Thoracic aorta (tissue), 2 donors: ENCODE measurements at places on chromosomes 4 and X.

DNA sequence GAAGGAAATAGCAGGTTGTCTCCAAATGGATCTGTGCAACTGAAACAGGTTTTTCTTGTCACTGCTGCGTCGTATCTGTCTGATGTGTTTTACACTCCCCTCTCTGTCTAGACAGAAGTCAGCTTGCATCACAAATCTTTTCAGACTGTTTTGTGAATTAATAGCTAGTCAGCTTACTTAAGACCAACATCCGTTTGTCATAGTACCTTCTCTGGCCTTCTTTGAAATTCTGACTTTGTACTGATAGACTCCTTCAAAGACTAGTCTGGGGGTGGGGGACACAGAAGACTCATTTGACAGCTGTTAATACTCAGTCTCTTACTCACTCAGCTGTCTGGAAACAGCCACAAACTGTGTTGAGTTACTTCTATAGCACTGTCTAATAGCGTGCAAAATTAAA is 197.8 kb downstream of the PALLD start:
- DNase-seq: no peak
- peaks cover 17% of the 10 kb centered on the region for H3K4me1 ChIP-seq
- no peak overlapping the region for H3K4me3 ChIP-seq
- H3K27me3 ChIP-seq: no peaks in the 10 kb centered on the region
- H3K27ac ChIP-seq: peak overlapping the region; percentile 32

DNA sequence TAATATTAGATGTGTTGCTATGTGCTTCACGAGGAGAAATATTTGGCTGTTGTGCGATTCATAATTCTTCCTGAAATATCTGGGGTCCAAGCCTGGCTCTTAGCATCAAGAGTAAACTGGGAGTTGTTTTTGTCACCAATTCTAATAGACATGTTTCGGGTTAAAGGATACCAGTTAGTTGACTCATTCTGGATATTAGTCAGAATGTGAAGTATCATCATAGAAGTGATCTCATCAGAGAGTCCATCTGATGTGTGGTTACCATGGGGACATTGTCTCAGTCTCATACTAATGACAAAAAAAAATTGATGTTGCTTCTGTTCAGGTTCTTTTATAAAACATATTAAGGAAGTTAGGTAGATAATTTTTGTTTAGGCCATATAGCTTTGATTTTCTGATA is 57.2 kb upstream of the MTMR1 start:
- H3K4me3 ChIP-seq: no peak overlapping the region
- peaks cover 4% of the 10 kb centered on the region for H3K36me3 ChIP-seq
- H3K27me3 ChIP-seq: no peaks in the 10 kb centered on the region
- no peak overlapping the region for H3K27ac ChIP-seq
- no peaks in the 10 kb centered on the region for H3K4me1 ChIP-seq

- no peaks in the 10 kb centered on the region for H3K27me3 ChIP-seq
- H3K4me1 ChIP-seq: no peaks in the 10 kb centered on the region
- no peak for DNase-seq
- H3K27ac ChIP-seq: no peak overlapping the region
These were observed 244.9 kb downstream of the FRMPD4 start for GRCh38 chrX:12383196-12383595.

DNA sequence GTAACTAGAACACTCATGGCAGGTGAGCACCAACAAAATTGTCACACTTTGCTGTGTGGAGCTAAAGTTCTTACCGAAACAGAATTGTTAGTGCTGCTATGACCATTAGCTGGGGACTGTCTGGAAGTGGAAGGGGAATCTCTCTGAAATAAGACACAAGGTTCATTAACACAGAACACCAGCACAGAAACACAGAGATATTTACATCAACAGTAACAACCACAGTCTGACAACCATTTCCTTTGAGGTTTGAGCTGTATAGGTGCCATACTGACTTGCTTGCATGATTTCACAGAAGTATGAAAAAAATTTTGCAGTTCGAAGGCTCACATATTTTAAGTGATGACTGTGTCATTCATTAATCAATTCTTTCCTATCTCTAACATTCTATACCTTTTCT is 109.8 kb downstream of the NYX start:
- H3K4me1 ChIP-seq: peaks cover 7% of the 10 kb centered on the region
- H3K4me3 ChIP-seq: no peak overlapping the region
- no peaks in the 10 kb centered on the region for H3K27me3 ChIP-seq
- H3K36me3 ChIP-seq: no peaks in the 10 kb centered on the region

DNA sequence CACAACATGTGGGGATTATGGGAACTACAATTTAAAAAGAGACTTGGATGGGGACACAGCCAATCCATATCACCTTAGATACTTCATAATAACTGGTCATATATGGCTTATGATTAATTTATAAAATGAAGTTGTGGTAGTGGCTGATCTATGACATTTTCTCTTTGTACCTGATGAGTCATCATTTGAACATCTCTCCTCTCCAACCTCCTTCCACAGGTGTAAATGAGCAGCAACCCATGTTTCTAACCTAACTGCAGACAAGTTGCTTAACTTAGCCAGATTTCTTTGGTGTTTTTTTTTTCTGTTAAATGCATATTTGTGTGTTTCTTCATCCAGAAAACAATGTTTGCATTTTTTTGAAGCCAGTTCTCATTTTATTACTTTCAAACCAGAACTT is 42.6 kb downstream of the SPANXA2 start:
- no peaks in the 10 kb centered on the region for H3K27me3 ChIP-seq
- no peak overlapping the region for H3K27ac ChIP-seq
- no peaks in the 10 kb centered on the region for H3K4me1 ChIP-seq
- no peaks in the 10 kb centered on the region for H3K36me3 ChIP-seq

- H3K4me1 ChIP-seq: no peaks in the 10 kb centered on the region
- DNase-seq: no peak
- no peaks in the 10 kb centered on the region for H3K36me3 ChIP-seq
- no peak overlapping the region for H3K27ac ChIP-seq
- H3K27me3 ChIP-seq: no peaks in the 10 kb centered on the region
These were observed 19.4 kb downstream of the MTM1 start for GRCh38 chrX:150587585-150588503.

DNA sequence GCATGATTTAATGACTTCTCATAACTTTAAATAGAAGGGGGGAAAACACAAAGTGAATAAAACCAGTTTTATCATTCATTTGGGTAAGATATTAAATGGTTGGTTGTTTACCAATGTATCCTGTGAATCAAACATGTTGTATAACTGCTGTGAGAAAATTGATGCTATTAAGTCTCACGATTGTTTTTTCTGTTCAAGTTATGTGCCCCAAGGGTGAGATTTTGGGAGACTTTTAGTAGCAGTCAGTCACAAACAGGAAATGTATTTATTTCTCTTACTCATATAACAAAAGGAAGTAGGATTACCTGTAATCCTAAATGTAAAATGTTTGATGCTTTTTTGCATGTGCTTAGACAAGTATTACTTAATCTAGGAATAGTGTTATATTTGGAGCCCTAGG is 39.2 kb downstream of the MTHFD2L start:
- H3K4me3 ChIP-seq: no peak overlapping the region
- no peak overlapping the region for H3K27ac ChIP-seq
- no peak for DNase-seq
- H3K36me3 ChIP-seq: no peaks in the 10 kb centered on the region
- H3K27me3 ChIP-seq: no peaks in the 10 kb centered on the region
- H3K4me1 ChIP-seq: peaks cover 3% of the 10 kb centered on the region

GRCh38 chrX:100599456-100599855 is 14.7 kb downstream of the TNMD start:
- H3K36me3 ChIP-seq: no peaks in the 10 kb centered on the region
- H3K27ac ChIP-seq: no peak overlapping the region
- no peaks in the 10 kb centered on the region for H3K27me3 ChIP-seq
- no peak overlapping the region for H3K4me3 ChIP-seq

- H3K4me1 ChIP-seq: no peaks in the 10 kb centered on the region
- no peak for DNase-seq
- H3K27me3 ChIP-seq: no peaks in the 10 kb centered on the region
- no peak overlapping the region for H3K27ac ChIP-seq
- no peaks in the 10 kb centered on the region for H3K36me3 ChIP-seq
These were observed 138.0 kb downstream of the ZNF674 start for GRCh38 chrX:46407036-46407752.

DNA sequence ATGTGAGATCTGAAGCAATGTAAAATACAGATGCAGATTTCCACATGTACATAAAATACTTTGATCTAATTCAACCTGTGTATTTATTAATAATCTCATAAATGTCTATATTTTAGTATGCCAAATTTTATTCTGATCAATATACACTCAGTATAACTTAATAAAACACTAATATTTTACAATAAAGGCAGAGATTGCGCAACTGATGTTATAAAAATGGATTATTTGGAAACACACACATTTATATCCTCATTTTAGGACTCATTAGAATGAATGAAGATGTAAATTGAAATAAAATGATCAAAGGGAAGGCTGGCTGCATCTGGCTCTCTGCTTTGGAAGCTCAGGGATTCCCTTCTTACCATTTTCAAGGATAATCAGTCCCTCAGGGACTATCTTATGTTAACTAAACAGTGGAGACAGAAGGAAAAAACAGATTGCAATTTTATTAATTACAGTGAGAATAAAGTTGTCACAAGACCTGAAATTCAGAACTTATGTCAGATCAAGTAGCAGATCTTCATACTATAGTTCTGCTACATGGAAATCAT is 900.9 kb upstream of the EPHA5 start:
- no peaks in the 10 kb centered on the region for H3K36me3 ChIP-seq
- no peaks in the 10 kb centered on the region for H3K4me1 ChIP-seq
- no peak overlapping the region for H3K27ac ChIP-seq
- DNase-seq: no peak

DNA sequence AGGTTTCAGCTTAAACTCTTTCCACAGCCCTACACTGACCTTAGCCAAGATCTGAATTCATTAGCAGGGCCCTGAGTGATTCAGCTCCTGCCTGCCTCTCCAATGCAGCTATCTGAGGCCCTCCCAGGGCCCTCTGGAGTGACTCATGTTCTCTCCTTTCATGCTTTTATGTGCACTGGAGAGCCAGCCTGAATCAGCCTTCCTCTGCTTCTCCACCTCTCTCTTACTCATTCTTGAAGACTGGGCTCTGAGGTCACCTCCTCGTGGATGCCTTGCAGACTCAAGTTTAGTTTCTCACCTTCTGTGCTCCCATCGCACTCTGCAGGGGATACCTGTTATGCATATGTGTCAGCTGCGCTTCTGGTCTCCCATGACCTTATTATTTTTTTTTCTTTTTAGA is 3.1 kb upstream of the OCIAD2 start:
- H3K27me3 ChIP-seq: no peaks in the 10 kb centered on the region
- H3K36me3 ChIP-seq: no peaks in the 10 kb centered on the region
- no peaks in the 10 kb centered on the region for H3K4me1 ChIP-seq
- peak; percentile 20 for DNase-seq
- H3K27ac ChIP-seq: no peak overlapping the region
- H3K4me3 ChIP-seq: no peak overlapping the region

GRCh38 chr4:152094970-152095700 is 334.3 kb upstream of the GATB start:
- no peak for DNase-seq
- no peak overlapping the region for H3K27ac ChIP-seq
- H3K4me1 ChIP-seq: peaks cover 10% of the 10 kb centered on the region
- no peak overlapping the region for H3K4me3 ChIP-seq
- no peaks in the 10 kb centered on the region for H3K36me3 ChIP-seq

- H3K36me3 ChIP-seq: no peaks in the 10 kb centered on the region
- DNase-seq: no peak
- H3K4me1 ChIP-seq: no peaks in the 10 kb centered on the region
- H3K27ac ChIP-seq: no peak overlapping the region
- no peaks in the 10 kb centered on the region for H3K27me3 ChIP-seq
These were observed 482.8 kb upstream of the FAM241A start for GRCh38 chr4:111662496-111662895.

GRCh38 chr4:26822546-26822945 is 38.1 kb upstream of the STIM2 start:
- no peak overlapping the region for H3K4me3 ChIP-seq
- DNase-seq: no peak
- no peaks in the 10 kb centered on the region for H3K4me1 ChIP-seq
- no peaks in the 10 kb centered on the region for H3K36me3 ChIP-seq
- no peaks in the 10 kb centered on the region for H3K27me3 ChIP-seq

- no peaks in the 10 kb centered on the region for H3K36me3 ChIP-seq
- H3K4me3 ChIP-seq: no peak overlapping the region
- no peak overlapping the region for H3K27ac ChIP-seq
- no peaks in the 10 kb centered on the region for H3K27me3 ChIP-seq
- no peak for DNase-seq
- H3K4me1 ChIP-seq: no peaks in the 10 kb centered on the region
These were observed 161.6 kb downstream of the PDGFRA start for GRCh38 chr4:54390670-54391069.

DNA sequence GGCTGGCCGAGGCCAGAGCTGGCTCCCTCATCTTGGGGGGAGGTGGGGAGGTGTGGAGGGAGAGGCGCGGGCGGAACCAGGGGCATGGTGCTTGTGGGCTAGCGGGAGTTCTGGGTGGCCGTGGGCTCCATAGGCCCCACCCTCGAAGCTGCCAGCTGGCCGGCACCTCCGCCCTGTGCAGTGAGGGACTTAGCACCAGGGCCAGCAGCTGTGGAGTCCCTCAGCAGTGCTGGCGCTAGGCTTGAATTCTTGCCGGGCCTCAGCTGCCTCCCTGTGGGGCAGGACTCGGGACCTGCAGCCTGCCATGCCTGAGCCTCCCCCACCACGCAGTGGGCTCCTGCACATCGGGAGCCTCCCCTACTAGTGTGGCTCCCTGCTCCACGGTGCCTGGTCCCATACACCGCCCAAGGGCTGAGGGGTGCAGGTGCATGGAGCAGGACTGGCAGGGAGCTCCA is 603.3 kb downstream of the PCDH18 start:
- no peak overlapping the region for H3K27ac ChIP-seq
- H3K4me3 ChIP-seq: no peak overlapping the region
- H3K27me3 ChIP-seq: no peaks in the 10 kb centered on the region
- H3K4me1 ChIP-seq: no peaks in the 10 kb centered on the region
